HCEC 1CT (cell line): ENCODE measurements at places on chromosomes 4 and X.
A peak's percentile ranks its signal among the peaks of the same experiment; 100 is the strongest.

GRCh38 chrX:46649421-46650260 lies 76.1 kb downstream of the CHST7 start:
- no peak for DNase-seq

- no peak for DNase-seq
These were observed 47.1 kb upstream of the EDA start for GRCh38 chrX:69568828-69569227.

DNA sequence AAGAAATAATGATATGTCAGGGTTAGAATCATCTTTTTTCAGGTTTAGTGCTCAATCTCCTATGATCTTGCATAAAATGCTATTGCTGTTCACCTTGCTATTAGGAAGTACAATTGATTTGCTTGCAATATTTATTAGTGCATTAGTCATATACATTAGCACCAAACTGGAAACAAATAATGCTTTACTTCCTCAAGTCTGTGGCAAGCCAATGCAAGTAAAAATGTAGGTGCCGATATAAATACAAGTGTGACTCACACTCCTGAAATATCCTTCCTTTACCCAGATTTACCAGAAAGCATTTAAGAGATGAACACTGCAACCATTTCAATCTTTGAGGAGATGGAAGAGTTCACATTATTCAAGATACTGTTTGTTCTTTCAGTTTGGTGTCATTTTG lies 1487.7 kb upstream of the ADGRL3 start:
- no peak for DNase-seq

DNA sequence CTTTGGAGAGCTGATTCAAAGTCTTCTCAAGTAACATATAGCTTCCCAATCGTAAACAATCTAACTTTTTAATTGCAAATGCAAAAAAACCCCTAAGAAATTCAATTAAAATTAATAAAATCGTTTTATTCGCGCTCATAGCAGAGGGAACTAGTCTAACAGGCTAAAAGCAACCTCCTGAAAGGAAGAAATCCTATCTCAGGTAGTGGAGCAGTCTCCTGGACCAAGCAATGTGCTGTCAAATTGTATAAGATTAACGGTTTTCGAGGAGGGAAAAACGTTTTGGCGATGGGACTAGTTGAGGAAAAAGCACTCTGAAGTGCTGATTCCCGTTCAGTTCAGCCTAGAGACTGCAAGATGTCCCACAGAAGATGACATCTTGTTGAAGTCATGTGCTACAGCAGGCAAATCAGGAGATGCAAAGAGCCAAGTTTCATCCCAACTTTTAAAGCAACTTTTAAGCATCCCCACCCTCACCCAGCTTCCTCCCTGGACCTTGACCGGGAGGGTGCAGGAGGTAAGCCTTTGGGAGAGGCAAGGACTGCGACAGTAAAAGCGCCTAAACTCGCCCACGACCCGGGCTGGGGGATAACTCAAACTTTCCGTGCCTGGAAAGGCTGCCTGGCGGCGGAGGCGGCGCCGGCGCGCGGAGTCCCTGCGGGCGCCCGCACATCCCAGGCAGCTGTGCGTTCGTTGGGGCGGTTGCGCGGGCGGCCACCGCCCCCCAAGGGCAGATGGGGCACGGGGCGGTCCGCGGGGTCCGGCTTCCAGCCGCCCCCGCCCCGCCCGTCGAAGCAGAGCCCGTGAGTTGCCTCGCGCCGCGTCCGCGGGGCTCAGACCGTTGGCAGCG lies 784 bp downstream of the MAP7D3 start:
- DNase-seq: peak; percentile 28

- no peak for DNase-seq
These were observed 74.6 kb upstream of the SPOCK3 start for GRCh38 chr4:167308876-167309275.

DNA sequence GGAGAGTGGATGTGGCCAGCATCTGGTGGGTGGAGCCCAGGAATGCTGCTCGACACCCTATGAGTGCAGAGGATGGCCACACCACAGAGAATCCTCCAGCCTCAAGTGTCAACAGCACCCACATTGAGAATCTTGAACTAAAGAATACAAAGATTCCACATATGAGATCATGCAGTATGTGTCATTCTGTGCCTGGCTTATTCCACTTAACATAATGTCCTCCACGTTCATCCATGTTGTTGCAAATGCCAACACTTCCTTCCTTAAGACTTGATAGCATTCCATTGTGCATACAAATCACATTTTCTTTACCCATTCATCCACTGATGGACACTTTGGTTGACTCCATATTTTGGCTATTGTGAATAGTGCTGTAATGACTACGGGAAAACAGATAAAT lies 145.8 kb downstream of the PRKX start:
- DNase-seq: no peak

GRCh38 chr4:128635955-128636560 lies 173.4 kb upstream of the JADE1 start:
- DNase-seq: no peak

DNA sequence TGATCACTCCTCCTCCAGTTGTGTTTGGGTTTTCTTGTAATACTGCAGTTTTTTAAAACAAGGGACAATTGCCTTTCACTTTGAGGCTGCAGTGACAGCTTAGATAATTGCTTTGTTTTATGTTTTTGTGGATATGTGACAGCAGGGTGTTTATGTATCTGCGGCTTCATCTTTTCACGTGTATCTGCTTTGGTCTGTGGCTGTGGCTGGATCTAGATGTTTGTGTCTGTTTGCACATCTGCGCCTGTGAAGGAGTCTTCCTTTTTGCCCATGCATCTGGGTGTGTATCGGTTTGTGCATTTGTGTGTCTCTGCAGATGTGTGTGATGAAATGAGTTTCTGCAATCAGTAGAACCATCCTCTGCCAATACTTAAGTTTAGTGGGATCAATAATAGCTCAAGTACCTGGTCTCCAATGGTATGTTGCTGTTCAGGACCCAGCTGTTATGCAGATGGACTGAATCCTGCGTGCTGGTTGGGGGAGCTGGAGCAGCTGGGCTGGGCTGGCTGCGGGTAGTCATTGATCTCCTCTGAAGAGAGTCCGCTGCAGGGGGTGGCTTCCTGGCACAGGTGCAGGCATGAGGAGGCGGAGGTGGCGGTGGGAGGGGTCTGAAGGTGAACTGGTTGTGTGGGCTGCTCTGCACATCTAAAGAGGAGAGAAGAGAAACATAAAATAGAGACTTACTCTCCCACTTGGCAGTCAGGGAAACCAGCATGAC lies 390.3 kb downstream of the SH2D1A start:
- DNase-seq: no peak

GRCh38 chrX:72043636-72044035 lies 88.1 kb downstream of the RTL5 start:
- DNase-seq: no peak

- DNase-seq: no peak
These were observed 38.0 kb downstream of the CTBP1 start for GRCh38 chr4:1210971-1211370.

- no peak for DNase-seq
These were observed 7.2 kb upstream of the PRDM8 start for GRCh38 chr4:80189956-80190677.

DNA sequence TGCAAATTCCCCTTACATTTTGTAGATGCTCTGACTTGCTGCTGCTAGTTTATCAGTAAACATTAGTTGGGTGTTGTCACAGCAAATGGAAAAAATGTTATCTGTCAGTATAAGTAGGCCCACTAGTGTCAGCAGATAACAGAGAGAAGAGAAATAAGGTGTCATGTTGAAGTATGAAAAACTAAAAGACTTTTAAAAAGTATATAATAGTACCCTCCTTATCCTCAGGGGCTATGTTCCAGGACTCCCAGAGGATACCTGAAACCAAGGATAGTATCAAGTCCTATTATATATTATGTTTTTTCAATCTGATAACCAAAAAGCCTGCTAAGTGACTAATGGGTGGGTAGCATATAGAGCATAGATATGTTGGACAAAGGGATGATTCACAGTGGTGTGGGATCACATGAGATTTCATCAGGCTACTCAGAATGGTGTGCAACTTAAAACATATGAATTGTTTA lies 11.6 kb upstream of the BMP2K start:
- peak; percentile 65 for DNase-seq

- peak; percentile 21 for DNase-seq
These were observed 23.5 kb downstream of the RAP1GDS1 start for GRCh38 chr4:98284640-98285046.

GRCh38 chr4:32775049-32775448 lies 2054.9 kb downstream of the PCDH7 start:
- no peak for DNase-seq

DNA sequence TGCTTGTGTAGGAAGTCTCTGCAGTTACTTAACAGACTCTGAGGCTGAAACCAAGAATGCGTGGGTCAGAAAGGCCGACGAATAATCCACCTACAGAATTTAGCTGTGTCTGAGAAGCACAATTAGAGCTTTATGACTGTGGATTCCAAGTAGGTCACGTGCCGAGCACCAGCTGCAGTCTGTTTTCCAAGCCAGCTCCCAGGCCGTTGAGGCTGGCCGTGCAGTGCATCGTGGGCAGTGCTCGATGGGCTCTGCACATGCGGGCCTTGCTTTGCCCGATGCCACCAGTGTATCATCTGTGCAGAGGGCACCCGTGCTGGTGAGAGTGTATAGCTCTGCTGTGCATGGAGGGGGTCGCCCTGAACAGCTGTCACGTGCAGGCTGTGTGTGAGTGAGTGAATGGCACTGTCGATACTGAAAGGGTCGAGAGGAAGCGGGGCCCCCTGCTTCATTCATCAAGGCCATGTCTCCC lies 67.5 kb upstream of the CLDN34 start:
- DNase-seq: peak; percentile 32

- DNase-seq: no peak
These were observed 30.4 kb downstream of the SH3TC1 start for GRCh38 chr4:8229331-8229975.

- DNase-seq: no peak
These were observed 274.1 kb upstream of the TENM3 start for GRCh38 chr4:181969151-181969550.

- no peak for DNase-seq
These were observed 149.7 kb downstream of the PTTG2 start for GRCh38 chr4:38109896-38110295.

DNA sequence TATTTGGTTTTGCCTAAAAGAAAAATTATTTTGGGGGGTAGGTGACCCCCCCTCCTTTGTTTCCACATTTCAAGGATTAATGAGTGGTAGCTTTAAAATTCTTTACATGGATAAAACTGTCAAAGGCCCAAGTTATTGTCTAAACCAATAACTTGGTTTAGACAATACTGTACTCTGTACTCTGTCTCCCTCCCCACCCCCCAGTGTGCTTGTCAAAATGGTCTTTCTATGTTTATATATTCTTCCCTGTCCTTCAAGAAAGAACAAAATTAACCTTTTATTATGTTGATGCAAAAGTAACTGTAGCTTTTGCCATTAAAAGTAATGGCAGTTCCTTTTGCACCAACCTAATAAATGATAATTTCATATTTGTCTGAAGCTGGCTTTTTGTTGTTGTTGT lies 9.5 kb upstream of the RGN start:
- DNase-seq: no peak

DNA sequence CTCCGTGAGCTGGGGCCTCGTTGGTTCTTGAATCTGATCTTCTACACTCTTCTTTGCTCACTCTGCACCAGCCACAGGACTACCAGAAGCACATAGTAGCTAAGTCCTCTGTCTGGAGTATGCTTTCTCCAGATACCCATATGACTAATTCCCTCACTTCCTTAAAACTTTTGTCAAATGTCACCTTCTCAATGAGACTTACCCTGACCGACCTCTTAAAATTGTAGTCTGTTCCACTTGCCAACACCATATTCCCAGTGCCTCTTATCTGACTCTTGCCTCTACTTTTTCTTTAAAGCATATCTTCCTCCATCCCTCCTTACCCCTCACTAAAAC lies 10.0 kb downstream of the PARM1 start:
- DNase-seq: no peak

- no peak for DNase-seq
These were observed 11.8 kb upstream of the RTL5 start for GRCh38 chrX:72143609-72143907.

- no peak for DNase-seq
These were observed 89.8 kb upstream of the SPANXB1 start for GRCh38 chrX:140912606-140913005.

- no peak for DNase-seq
These were observed 64.5 kb downstream of the GPC4 start for GRCh38 chrX:133350751-133351150.

DNA sequence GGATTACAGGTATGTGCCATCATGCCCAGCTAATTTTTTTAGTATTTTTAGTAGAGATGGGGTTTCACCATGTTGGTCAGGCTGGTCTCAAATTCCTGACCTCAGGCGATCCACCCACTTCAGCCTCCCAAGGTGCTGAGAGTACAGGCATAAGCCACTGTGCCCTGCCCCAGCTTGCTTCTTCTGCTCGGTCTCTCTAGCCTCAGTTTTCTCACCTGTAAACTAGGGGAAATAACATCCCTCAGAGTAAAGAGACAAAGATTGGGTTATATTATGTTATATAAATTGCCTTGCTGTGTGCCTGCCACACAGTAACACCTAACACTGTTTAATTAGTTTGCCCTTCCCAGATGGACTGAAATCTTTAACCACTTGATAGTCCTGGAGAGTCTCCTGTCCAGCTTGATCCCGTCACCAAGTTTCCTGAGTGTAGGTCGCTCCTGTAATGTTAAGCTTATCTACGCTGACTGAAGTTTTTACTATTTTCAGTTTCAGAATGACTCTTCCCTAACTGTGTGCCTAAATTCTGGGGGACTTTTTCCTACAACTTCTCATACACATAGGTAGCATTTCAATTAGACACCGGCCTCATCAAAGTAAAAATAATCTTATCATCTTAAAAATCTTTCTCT lies 412.7 kb upstream of the TENM3 start:
- DNase-seq: no peak

DNA sequence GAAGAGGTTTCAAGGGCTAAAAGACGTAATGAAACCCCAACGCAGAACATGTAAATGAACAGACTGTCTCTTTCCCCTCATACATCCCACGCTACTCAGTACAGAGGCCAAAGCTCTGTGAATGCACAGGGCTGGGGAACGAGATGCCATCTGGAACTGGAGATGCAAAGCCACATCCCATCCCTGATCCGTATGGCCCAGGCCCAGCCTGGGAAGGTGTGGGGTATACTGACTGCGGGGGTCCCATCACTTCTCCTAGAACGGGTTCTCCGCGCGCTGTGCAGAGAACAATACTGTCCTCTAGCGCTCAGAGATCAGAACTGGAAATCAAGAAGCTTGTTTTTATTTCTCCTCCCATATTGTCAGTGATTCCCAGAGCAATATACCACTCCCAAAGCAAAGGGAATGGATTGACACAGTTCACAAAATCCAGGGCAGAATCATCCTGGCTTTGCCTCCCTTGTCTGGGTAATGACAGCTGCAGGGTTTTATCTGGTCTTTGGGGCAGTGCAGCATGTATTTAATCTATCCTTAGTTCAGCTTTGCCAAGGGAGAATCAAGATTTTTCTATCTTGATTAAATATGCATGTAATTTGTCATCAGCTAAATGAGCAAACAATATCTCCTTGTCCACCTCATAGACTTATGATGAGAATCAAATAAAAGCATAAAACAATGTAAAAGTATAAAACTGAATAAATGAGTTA lies 47.3 kb upstream of the TLR3 start:
- DNase-seq: no peak

- no peak for DNase-seq
These were observed 109.0 kb downstream of the ANTXR2 start for GRCh38 chr4:79964020-79964399.

- no peak for DNase-seq
These were observed 51.8 kb downstream of the LDB2 start for GRCh38 chr4:16846540-16847117.

GRCh38 chr4:41753942-41754341 lies 5.4 kb upstream of the PHOX2B start:
- DNase-seq: no peak
